ENCODE measurements at places on chromosomes 3 and 15.

- no peak for DNase-seq
Measured at GRCh38 chr3:196440696-196441095, 8.5 kb upstream of the UBXN7 start.

GRCh38 chr15:41911691-41912345, 18.0 kb upstream of the SPTBN5 start:
- DNase-seq: no peak

- DNase-seq: no peak
Measured at GRCh38 chr3:119324899-119325298, 30.7 kb downstream of the ARHGAP31 start.

- DNase-seq: no peak
Measured at GRCh38 chr15:65209701-65210643, 1.3 kb downstream of the CILP start.

DNA sequence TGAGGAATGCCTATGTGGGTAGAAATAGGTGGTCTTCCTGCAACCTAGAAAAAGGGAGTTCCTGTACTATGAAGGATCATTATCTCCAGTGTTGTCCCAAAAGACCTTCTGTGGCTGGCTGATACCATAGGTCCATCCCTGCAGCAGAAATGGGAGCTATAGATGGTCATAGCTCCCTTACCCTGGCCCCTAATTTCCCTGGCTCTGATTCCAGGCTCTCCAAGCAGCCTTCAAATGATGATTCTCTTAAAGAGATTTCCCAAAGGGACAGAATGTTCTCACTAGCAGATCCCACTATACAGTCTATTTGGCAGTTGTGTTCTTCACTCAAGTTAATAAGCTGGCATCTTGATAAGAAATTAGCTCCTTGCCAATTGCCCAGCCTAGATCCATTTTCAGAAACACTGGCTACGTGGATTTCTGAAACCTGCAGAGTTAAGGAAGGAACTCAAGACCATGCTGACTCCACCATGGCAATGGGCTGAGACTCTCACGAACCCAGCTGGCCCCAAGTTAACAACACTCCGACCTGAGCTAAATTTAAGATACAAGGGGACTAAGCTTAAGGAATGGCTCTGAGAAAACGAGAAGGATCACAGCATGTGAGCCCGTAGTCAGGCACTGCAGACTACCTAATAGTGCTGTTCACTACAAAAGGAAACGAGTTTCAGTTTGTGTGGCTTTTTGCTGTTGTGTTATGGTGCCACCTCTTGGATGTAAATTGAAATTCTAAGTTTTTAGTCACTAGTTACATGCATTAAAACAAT, 11.4 kb downstream of the C15orf40 start:
- no peak for DNase-seq

DNA sequence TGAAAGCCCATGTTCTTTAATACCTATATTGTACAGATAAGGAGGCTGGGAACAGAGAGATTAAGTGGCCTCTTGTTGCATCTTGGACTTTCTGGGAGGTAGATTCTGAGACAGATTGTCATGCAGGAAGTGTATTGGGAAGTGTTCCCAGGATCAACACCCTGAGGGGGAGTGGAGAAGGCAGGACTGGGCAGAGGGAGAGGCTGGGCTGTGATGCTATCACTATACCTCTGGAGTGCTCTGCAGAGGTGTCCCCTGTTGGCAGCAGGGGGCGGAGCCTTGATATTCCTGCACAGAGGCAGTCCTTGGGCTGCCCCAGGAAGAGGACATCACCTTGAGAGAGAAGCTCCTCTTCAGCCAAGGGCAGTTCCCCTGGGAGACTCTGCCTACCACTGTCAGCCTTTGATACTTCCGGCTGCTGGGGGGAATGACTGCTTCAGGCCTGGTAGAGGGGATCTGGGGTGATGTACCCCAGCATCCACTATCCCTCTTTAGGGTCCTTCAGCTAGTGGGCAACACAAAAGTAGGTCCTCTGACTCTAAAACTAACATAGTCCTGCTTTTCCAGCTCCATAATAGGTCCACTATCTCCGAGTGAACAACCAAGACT, 97.4 kb upstream of the RNU6-1 start:
- DNase-seq: no peak

DNA sequence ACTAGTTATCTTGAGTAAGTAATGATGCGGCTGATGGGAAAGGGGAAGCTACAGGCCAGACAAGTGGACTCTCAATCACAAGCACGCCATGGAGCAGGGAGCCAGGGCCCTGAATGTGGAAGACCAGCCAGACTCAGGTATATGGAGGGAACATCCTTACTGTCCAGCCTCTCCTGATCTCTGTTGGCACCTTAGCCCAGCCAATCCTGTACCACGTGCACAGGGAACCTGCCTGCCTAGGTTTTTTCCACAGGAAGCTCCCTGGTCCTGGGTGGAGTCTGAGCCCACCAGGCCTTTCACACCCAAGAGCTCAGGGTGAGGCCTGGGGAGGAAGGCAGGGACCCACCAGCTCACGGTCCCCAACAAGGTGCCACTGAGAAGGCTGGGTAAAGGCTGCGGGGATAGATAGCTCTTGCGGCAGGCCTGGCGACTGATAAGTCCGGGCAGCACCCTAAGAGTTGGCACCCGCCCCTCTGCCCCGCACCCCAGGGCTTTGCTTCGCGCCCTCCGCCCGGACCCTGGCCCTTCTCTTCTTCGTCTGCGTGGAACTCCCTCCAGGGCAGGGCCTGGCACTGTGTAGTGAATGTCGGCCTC, 933 bp upstream of the APEH start:
- DNase-seq: no peak

DNA sequence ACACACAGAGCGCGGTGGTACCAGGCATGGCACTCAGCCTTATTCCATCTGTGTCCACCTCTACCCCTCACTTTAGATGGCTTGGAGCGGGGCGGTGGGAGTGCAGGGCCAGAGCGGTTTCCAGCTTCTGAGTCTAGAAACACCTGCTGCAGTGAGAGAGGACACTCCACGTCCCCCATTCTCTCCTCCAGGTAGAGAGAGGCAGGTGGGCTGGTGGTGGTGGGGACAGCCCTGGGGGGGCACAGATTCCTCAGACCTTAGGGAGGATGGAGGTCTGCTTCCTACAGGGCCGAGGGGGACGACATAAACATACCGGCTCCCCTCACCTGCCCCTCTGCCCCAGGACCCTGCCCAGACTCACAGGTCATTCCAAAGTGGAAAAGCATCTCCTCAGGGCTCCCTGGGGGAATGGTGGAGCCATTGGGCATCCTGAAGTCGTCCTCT, 40.4 kb downstream of the MUC20 start:
- DNase-seq: no peak

DNA sequence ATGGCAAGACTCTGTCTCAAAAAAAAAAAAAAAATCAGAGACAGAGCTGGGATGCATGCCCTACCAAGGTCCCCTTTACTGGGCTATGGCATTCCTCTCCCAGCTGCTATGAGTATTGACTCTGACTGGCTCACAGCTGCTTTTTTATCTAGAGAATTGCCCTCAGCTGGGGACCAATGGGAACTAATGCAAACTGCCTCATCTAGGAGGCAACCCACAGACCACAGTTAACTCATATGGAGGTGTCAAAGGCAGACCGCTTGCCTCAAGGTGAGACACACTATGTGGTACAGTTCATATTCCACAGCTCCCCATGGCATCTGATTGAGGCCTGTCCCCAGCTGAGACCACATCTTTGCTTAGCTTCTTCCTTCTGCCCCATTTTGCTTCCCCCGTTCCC, 183.5 kb upstream of the EOMES start:
- DNase-seq: no peak

GRCh38 chr15:53589520-53590057, 169.9 kb downstream of the WDR72 start:
- no peak for DNase-seq

All from activated naive CD4-positive, alpha-beta T cell (primary cell).